ENCODE measurements at places on chromosomes 3 and 15. TPM values are rescaled to one million over a fixed set of nuclear protein-coding genes. Genes with fewer than 3 reads are reported as not detected.

NUSAP1 gene
- 38.4 TPM for polyA plus RNA-seq

DPPA4 gene
- polyA plus RNA-seq = 2.5 TPM

- no peak for DNase-seq
Observed at GRCh38 chr15:47788685-47789084, 71.4 kb downstream of the SEMA6D start.

DNA sequence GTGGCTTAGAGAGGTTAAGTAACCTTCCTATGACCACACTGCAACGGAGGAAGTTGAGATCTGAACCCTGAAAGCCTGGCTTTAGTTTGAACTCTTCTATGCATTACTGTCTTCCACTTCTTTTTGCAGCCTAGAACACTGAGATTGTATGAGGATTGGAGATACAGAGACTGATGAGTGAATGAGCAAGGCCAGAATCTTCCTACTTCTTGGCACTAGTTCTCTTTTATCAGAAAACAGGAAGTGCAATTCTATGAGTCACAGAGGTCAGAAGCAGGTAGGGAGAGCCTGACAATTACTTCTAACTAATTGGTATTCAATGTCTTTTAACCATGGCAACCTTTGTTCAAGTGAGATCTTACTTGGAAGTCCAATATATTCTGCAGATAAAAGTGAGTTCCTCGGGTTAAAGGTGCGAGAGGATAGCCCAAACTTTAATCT lies 219.0 kb downstream of the SHQ1 start:
- DNase-seq = no peak
